Tibial nerve (tissue), 4 donors: ENCODE measurements at places on chromosomes 7 and 10. TPM values are rescaled to one million over a fixed set of nuclear protein-coding genes. Genes with fewer than 3 reads are reported as not detected.
A peak's percentile ranks its signal among the peaks of the same experiment; 100 is the strongest.

DNA sequence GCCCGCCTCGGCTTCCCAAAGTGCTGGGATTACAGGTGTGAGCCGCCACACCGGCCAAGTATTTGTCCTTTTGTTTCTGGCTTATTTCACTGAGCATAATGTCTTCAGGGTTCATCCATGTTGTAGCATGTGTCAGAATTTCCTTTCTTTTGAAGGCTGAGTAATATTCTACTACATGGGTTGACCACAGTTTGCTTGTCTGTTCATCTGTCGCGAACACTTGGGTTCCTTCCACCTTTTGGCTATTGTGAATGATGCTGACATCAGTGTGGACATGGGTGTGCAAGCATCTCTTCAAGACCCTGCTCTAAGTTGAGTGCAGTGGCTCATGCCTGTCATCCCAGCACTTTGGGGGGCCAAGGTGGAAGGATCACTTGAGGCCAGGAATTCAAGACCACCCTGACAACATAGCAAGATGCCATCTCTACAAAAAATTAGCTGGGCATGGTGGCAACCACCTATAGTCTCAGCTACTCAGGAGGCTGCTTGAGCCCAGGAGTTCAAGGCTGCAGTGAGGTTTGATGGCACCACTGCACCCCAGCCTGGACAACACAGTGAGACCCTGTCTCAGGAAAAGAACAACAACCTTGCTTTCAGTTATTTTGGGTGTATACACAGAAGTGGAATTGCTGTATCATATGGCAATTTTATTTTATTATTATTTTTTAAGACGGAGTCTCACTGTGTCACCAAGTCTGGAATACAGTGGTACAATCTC, 17.0 kb downstream of the CHST12 start:
- no peak for DNase-seq

NRBF2 gene
- total RNA-seq: 9.6 TPM

FANK1 gene
- 4.2 TPM for total RNA-seq

C10orf88 gene
- total RNA-seq: 5.9 TPM

DNA sequence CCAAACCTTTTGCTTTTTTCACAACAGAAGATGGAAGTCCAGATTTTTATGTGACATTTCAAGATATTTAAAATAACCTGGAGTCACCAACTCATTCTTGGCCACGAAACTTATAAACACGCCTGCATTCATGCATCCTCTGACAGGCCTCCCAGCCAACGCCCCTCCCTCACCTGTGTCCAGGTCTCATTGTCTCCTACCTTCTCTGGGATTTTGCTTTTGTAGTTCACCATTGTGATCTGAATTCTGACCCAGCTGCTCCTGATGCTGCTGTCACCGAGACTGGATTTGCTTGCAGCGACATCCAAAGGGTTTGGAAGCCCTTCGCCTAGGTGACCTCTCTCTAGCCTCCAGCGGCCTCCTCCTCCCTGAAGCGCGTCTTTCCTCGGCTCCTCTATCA, 10.8 kb downstream of the ZNF467 start:
- DNase-seq: no peak

GRCh38 chr10:77820349-77820748, 106.2 kb downstream of the DLG5 start:
- DNase-seq: no peak

DNA sequence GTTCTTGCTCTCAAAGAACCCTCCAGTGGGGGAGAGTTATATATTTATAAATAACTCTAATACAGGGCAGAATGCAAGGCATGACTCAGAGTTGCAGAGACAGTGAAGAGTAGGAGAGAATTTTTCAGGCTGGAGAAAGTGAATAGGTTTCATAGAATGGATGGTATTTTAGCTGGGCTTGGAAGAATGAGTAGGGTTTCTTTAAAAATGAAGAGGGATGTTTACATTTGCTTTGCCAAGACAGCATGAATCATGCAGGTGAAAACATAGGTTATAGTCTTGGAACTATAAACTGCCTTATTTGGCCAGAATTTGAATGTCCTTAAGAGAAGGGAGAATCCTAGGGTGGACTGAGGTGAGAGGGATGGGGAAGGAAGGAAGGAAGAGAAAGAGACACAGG, 124.8 kb downstream of the CPED1 start:
- no peak for DNase-seq

DNA sequence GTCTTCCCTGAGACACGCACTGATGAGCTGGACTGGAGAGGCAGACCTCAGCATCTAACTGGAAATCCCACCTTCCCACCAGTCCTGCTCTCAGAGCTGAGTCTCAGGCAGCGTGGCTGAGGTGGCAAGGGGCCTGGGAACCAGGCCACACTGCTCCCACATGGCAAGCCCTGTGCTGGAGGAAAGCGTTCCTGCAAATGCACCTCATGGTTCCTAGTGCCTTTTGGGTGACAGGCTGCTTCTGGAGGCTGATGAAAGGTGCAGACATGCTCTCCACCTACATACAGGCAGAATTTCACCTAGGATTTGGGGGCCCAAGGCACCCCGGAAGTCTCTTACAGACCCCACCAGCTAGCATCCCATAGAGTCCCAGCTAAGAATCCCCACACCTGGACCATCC, 432.9 kb upstream of the FOXK1 start:
- DNase-seq: no peak

PRF1 gene
- total RNA-seq: 4.7 TPM

SFRP5 gene
- 183 TPM for total RNA-seq

GRCh38 chr10:110364531-110364937, 59.8 kb upstream of the SMNDC1 start:
- no peak for DNase-seq

MOGAT3 gene
- not detected for total RNA-seq

DNAJB6 gene
- total RNA-seq: 90.2 TPM

GRCh38 chr10:130014263-130015074, 50.4 kb upstream of the EBF3 start:
- no peak for DNase-seq

- peak; percentile 11 for DNase-seq
Observed at GRCh38 chr10:110919971-110920881, 822 bp downstream of the SHOC2 start.

- peak; percentile 9 for DNase-seq
Observed at GRCh38 chr10:351770-352334, 216.6 kb downstream of the ZMYND11 start.

DNA sequence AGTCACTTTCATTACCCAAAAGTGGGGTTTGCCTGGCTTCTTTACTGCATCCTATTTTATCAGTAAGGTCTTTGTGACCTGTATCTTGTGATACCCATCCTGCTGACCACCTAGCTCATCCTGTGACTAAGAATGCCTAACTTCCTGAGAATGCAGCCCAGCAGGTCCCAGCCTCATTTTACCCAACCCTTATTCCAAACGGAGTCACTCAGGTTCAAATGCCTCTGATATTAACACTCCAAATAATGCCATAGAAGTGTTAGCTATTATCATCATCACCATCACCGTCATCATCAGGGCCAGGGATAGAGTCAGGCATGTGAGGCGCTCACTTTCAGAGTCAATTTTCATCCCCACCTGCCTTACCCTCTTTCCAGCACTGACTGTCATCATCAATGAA, 85.5 kb downstream of the SLC16A9 start:
- DNase-seq: no peak
